Germinal center (tissue), 1 donor: ENCODE measurements at places on chromosomes 4 and X.

DNA sequence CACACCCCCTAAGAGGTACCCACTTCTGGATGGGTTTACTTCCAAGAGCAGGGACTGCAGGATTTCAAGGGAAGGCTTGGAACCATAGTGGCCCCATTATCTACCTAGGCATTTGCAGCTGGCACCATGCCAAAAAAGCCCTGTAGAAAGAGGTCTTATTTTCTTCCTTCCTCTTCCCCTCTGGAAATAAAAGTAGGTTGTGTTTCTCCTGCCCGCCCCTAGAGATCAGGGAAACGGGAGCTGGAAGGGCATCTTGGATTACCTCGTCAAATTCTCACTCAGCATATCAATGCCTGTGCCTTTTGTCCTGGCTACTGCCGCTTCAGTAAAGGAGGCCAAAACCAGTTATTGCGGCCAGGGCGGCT, 1.6 kb downstream of the SCD5 start:
- no peak for DNase-seq

DNA sequence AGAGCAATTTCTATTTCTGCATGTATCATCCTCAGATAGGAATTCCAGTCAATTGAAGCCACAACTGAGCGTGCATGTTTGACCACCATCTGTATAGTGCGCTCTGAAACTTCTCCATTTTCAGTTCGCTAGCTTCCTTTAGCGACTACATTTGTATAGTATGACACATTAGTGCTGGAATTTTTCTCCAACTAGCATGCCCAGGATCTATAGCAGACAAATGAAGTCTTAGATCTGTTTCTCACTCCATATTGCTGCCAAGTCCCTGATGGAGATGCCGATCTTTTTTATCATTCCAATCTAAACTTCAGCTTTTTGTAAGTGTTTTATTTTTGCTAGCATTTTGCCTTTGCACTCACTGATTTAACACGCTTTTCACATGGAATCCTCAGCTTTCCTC, 774.8 kb upstream of the TENM3 start:
- DNase-seq = no peak

DNA sequence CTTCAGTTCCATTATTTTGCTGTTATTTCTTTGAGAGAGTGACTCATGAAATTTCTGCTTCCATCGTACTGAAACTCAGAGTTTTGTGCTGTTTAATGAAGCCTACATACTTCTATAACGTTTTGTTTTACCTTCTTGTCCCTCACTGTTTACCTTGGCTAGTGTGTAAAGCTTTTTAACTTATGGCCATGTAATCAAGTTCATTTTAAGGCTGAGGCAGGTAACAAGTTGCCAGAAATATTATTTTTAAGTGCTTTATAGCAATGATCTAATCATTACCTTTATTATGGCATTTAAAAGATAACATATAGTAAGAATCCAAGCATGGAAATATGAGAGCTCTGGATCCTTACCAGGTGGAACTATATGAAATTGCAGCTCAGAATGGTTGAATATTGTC, 102.3 kb upstream of the FAT1 start:
- DNase-seq = no peak

GRCh38 chrX:17738737-17739535, 1.6 kb downstream of the SCML1 start:
- no peak for DNase-seq

GRCh38 chrX:140733766-140734342, 24.3 kb downstream of the LINC00632 start:
- peak; percentile 2 for DNase-seq

DNA sequence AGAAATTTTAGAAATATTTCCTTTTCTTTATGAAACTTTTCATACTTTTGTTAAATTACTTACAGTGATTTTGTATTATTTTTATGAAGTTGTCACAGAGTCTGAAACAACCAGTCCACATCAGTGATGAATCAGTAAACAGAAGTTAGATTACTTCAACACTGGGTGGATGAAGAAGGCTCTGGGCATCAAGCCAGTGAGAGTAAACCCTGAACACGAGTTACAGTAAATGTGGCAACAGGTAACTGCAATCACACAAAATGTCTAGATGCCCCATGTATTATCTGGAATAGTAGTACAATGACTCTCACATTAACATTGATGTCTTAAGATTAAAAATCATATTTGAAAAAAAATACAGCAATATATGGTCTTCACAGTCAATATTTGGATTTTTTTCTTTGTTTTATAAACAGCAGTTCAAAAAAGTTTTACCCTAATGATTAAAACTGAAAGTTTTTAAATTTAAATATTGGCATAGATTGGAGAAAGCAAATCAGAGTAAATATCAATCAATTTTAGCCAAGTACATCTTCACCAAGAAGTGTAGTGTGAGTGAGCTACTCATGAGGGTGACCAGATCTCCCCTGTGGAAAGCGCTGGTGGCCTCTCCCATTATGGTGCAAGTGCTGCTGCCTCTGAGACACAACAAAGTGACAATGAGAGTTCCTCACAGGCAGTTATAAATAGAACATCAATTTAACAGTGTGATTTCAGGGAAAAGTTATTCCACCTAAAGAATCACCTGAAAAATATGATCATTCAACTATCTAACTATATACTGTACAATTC, 63.2 kb upstream of the UGT2B7 start:
- no peak for DNase-seq

DNA sequence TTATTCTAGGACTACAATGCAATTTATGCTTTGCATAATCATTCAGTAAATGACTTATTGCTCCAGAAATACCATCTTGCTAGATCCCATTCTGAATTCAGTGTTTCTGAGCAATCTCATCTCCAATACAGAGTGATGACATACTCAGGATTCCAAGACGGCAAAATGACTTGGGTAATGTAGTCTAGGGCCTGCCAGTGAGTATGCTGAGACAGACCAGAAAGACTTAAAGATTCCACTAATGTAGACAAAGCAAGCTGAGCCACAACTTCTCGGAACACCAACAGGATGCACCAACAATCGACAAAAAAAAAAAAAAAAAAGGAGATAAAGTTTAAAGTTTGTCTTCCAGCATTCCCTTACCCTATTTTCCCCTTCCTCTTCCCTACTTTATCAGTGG, 919 bp upstream of the SEC24B start:
- no peak for DNase-seq

- DNase-seq = no peak
Measured at GRCh38 chrX:9434051-9434550, 30.8 kb upstream of the TBL1X start.

DNA sequence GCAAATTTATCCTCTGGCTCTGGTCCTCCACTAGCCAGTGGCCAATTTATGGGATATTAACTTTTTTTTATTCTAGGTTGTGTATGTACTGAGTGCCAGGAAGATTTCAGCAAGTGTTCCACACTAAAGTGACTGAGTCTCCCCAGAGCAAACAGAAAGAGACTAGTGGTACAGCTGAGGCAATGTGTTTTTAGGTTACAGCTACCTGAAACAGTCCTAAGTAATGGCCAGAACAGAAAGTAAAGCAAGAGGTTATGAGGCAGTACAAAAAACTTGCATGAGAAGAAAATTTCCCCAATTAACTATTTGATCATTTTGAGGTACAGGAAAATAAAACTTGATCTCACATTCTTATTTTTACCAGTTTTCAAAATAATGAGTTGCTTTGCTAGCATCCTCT, 31.2 kb downstream of the PRDM8 start:
- DNase-seq = no peak

DNA sequence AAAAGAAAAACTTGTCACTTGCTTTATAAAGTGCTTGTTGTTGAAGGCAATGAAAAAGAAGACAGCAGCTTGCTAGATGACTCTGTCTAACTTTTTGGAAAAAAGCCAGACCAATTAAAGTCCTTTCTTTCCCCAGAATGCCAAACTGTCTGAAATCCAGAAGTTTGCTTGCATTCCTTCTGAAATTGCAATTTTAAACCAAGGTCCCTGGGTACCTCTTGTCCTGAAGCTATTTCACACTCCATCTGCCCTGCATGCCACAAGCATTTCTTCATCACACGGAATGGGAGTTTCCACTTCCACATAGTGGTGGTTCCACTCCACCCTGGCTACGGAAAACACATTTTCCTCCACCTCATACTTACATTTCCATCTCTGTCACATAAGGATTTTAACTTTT, 101.0 kb downstream of the PAPSS1 start:
- DNase-seq = no peak

DNA sequence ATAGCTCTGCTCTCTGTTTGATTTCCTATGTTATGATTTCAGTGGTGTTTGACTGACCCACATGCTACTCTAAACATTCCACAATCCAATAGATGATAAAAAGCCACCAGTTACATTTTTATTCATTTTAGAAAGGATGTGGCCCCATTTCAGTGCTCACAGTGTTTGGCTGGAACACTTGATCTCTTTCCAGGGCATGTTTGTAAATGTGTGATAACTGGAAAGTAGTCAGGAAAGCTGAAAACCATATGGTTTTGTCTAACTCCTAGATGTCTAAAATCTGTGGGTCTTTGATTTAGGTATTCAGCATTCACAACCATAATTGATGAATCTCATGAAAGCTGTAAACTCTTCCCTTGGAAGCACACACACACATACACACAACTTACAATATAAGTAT, 904.9 kb upstream of the AGA start:
- DNase-seq = no peak

DNA sequence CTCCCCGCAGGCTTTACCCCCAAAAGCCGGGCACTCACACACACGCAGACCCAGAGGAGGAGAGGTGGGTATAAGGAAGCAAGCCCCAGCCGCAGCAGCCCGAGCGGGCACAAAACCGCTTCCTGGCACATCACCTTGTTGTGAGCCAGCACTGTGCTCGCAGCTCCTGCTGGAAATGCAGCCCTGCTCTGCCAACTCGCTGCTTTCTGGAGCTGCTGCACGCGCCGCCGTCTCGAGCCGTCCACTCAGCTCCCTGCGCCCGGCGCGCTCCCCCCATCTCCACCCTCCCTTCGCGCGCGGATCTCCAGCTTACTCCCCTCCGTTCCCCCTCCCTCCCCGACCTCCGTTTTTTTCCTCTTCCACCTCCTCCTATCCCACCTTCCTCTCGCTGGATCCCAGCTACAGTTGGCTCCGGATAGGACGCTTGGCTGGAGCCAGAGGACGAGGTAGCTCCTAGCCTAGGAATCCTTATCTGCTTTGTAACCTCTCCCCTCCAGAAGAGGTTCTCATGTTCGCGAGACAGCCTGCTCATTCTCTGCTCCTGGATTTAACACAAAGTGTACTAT, at the start of gene SPOCK3:
TSS of gene SPOCK3 (minus strand) at position 179 of the 566 bp plus-strand sequence.
- DNase-seq = peak; percentile 3

GRCh38 chrX:2320580-2321327, 180.0 kb downstream of the DHRSX start:
- DNase-seq = no peak

GRCh38 chr4:184794470-184794869, 31.3 kb downstream of the ACSL1 start:
- no peak for DNase-seq

DNA sequence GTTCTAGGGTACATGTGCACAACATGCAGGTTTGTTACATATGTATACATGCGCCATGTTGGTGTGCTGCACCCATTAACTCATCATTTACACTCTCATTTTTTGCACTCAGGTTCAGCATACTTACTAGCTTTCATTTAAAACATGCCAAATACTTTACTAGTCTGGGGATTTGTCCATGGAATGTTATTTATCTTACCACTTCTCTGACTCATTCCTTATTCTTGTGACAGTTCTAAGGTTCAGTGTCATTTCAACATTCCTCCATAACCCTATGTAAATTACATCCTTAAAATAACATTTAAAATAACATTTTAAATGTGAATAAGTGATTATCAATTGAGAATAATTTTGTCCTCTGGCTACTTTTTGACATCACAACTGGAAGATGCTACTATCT, 19.5 kb upstream of the SYTL5 start:
- DNase-seq = no peak
